ENCODE measurements at places on chromosomes 4 and X.

DNA sequence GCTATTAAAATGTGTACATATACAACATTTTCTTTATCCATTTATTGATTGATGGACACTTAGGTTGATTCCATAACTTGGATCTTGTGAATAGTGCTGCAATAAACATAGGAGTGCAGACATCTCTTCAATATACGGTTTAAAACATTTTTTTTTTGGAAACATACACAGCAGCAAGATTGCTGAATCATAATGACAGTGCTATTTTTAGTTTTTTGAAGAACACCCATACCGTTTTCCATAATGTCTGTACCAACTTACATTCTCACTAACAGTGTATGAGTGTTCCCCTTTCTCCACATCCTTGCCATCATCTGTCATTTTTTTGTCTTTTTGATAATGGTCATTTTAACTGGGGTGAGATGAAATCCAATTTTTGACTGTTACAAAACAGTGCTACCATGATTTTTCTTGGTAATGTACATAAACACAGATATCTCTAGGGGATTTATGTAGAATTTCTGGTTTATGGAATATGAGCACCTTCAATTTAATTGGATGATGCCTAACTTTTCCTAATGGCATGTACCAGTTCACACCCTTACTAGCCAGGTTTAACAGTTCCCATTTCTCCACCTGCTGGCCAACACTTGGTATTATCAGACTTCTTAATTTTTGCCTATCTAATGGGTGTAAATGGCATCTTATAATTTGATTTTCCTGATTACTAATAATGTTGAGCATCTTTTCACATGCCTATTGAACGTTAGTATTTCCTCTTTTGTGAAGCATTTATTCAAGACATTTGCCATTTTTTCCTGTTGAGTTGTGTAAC, 21.0 kb upstream of the TMSB15B start:
- DNase-seq = peak; percentile 37

DNA sequence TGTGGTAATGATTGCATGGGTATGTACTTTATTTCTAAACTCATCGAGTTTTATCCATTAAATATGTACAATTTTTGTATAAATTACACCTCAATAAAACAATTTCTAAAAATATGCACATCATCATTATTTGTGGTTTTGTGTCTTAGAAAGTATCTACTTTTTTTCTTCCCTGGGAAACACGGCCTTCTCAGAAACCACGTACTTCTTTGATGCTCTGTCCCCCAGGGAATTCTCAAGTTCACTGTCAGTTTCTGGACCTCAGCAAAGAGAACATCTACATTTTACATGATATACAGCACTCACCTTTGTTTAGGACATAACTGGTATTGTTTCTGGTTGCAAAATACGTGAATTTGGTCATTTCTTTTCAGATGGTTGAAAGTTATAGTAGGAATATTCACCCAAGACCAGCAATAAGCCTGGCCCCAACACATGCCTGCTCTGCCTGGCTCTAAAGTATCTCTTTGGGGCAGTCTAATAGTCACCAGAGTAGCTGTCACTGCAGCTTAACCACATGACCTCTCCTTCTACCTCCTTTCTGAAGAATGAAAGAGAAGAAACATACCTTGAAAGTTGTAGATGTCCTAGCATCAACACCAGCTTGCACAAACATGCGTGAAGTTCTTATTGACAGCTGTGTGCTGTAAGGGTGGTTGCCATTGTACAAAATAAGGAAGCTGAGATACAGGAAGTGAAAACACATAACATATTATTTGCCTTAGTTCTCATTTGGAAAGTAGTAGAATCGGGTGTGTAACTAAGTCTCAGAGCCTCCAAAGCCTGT, 48.4 kb upstream of the SPANXN4 start:
- DNase-seq = peak; percentile 32

GRCh38 chr4:26522478-26522877, 32.2 kb upstream of the CCKAR start:
- DNase-seq = no peak

- DNase-seq = no peak
These were observed 5.7 kb downstream of the CITED1 start for GRCh38 chrX:72299891-72300630.

GRCh38 chr4:85715991-85716737, 241.2 kb downstream of the ARHGAP24 start:
- no peak for DNase-seq

GRCh38 chrX:13087322-13088155, 43.1 kb upstream of the FAM9C start:
- peak; percentile 89 for DNase-seq

GRCh38 chrX:72002875-72003274, 92.2 kb downstream of the NHSL2 start:
- no peak for DNase-seq

- no peak for DNase-seq
These were observed 97.1 kb downstream of the REELD1 start for GRCh38 chr4:146311238-146311970.

DNA sequence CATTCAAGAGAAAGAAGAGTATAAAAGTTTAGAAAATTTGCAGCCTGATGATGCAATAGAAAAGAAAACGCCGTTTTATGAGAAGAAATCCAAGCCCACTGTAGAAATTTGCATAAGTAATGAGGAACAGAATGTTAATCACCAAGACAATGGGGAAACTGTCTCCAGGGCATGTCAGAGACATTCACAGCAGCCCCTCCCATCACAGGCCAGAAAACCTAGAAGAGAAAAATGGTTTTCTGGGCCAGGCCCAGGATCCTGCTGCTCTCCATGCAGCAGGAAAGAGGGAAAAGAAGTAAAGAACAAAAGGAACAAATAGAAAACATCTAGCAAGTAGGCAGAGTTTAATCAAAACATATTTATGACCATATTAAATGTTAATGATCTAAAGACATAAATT, 119.0 kb downstream of the ANKRD50 start:
- DNase-seq = no peak

DNA sequence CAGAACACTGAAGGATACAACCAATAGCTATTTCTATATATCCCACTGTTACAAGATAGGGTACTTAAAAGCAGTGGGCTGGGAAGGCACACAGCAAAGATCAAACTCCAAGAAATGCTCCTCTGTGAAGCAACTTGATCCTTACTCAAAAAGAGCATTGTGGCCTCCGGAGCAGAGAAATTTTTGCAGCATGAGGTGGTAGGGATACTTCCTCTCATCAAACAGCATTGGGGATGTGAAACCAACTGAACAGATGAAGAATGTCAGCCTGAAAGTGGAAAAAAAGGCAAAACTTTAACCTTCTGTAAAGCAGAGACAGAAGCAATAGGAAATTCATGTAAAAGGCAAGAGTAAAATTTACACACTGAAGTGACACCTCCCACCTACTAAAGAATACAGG, 92.2 kb downstream of the HUWE1 start:
- peak; percentile 3 for DNase-seq

DNA sequence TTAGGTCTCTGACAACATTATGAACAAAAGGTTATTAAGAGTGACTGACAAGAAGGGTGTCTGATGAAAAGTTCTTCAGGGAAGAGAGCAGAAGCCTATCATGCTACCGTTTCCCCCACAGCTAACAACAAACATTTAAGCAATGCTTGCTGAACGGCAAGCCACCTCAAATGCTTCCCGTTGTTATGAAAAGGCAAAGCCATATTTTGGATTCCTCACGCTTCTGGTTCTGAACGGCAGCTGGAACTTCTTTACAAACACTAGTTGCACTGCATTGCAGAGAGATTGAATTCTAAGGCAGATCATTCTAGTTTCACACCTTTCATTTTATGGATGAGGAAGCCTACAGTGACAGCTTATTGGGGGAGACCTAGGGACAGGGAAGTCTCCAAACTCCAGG, 48.6 kb upstream of the NAP1L5 start:
- no peak for DNase-seq

DNA sequence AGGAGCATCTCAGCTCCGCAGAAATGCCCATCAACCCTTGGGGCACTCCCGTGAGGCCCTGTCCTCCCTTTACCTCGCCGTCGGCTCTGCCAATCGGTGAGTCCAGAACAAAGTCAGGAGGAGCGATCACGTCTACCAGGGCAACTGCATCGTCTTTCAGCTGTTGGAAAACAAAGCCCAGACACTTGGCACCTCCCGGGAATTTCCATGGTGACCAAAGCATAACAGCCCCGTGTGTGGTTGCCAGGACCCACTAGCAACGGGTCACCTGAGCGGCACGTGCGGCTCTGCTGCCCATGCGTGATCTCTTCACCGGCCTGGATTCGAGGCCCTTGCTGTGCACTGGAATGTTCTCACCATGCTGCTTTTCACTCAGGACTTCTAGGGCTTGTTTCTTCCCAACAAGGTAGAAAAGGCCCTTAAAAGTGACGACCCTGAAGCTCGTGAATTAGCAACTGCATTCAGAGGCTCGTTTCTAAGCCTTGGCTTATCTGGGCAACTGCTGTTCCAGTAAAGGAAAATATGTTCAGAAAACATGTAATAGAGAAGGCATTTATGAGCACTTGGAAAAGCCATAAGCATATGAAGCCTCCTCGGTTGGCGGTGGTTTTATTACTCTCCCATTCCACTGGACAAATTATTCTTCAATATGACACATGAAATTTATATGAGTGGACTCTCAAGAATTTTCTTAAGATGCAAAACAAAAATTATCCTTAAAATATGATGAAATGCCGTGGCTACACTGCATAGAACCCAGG, 69.5 kb downstream of the ACOX3 start:
- no peak for DNase-seq

GRCh38 chrX:103716962-103717361, 6.3 kb downstream of the TMEM31 start:
- no peak for DNase-seq

DNA sequence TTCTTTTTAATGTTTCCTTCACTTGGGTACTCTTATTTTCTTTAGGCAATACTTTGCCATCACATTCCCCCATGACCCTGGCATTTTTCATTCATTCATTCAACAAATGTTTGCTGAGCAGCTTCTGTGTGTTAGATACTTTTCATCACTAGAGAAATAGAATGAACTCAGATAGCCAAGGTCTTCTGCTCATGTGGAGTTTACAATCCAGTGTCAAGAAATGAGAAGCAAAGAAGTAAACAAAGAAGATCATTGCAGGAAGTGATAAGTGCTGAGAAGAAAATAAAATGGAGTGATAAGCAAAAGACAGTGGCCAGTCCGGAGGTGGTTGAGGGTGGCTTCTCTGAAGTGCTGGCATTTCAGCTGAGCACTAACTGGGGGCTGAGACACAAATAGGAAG, 63.1 kb downstream of the LIMCH1 start:
- DNase-seq = no peak

GRCh38 chr4:182143822-182144625, 99.2 kb upstream of the TENM3 start:
- no peak for DNase-seq

DNA sequence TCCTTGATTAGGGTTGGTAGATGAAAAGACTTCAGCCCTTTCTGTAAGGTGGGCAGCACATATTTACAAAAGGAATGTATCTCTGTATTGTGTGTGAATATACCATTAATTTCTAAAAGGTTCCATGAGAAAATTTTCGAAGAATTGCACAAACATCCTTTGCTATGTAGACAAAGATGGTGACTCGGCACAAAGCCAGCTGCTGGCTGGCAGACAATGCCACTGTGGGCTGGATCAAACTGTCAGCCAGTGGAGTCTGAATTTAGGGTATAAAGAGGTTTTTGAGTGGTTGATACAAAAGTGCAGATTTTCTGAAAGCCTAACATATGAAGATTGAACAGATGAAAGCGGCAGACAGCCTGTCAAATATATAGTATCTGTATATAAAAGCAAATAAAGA, 5.6 kb upstream of the TXK start:
- no peak for DNase-seq

DNA sequence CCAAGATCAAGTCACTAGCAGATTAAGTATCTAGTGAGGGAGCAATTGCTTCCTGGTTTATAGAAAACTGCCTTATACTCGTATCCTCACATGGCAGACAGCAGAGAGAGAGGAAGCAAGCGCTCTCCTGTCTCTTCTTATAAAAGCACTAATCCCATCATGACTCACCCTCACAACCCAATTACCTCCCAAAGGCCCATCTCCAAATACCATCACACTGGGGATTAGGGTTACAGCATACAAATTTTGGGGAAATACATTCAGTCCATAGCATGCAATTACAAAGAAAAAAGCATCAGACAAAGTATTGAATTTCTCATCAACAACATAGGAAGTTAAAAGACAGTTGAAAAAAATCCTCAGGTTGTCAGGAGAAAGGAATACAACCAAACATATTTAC, 292.6 kb downstream of the IQCM start:
- DNase-seq = no peak

DNA sequence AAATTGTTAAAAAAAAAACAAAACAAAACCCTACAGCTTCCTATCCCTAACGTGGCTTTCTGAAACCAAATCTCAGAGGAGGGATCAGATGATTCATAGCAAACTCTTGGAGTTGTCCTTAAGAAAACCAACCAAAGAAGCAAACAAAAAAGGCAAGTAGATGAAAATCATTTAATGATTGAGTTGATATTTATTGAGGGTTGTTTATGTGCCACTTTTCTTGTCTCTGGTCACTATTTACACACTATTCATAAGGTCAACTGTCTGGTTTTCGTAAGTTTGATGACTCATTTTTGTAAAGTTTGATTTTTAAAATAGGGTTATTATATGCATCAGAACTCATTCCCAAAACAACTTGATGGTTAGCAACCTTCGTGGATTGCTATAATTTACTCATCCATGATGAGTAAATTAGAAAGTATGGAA, 133.4 kb downstream of the UNC5C start:
- DNase-seq = no peak

- no peak for DNase-seq
These were observed 175.6 kb downstream of the SNCA start for GRCh38 chr4:89661173-89661899.

DNA sequence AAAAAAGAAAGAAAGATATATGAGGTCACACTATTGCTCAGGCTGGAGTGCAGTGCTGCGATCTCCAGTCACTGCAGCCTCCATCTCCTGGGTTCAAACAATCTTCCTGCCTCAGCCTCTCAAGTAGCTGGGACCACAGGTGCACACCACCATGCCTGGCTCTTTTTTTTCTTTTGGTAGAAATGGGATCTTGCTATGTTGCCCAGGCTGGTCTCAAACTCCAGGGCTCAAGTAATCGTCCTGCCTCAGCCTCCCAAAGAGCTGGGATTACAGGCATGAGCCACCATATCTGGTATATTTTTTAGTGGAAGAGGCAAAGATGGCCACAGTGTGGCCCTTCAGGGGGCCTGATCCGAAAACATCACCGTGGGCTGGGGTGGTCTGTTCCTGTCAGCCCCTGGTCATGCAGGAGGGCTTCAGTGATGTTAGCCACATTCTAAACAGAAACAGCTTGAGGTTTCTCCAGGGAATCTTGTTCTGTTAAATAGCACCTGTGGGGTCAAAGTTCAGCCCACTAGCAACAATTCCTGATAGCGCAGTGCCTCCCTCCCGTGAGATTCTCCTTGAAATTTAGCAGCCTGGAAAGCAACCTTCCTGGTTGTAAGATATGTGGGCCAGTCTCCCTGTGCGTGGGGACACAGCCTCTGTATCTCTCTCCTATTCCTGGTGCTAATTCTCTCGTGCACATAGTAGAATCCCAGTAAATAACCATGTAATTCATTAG, 7.3 kb upstream of the DHRSX start:
- DNase-seq = no peak
